ENCODE measurements at places on chromosomes 2 and 18.

DNA sequence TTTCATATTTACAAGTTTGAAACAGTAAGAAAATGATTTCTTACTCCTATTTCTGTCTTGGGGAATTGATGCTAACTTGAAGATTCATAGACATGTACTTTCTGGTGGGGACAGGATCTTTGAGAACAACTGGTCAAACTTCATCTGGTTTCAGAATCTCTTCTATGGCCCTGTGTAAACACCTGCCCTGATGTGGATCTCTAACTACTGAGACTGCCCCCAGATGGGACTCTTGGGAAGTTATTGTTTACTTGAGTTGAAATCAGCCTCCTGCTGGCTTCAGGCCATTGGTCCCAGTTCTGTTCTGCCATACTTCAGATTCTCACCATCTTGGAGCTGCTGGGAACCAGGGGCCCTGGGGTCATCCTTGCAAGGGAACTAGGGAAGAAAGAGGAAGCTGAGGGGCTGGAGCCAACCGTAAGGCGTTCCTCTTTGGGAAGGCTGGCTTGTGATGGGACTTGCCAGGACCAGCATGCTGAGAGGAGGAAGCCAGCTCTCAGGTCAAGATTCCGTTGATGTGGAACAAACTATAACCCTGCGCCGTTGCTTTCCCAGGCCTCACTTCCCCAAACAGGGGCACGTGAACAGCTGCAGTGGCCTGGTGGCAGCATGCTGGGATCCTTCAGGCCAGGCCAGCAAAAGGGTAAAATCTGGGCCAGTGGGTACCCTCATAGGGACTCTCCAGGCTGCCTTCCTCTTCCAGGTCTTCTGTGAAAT, 135.5 kb upstream of the CXCR4 start:
- no peak for DNase-seq

- DNase-seq = no peak
These were observed 88.2 kb downstream of the NCOA1 start for GRCh38 chr2:24579053-24579803.

DNA sequence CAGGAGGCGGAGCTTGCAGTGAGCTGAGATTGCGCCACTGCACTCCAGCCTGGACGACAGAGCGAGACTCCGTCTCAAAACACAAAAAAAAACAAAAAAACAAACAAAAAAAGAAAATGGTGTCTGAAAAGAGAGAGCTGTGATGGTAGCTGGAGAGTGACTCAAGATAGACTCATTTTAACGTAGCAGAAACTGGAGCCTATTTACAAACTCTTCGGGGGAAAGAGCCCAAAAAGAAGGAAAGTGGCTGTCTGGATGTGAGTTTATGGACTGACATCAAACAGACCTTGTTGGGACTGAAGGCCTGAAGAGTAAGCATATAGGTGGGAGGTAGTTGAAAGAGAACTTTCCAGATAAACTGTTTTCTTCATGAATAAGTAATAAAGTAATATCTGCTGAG, 51.8 kb downstream of the LIMS1 start:
- no peak for DNase-seq

DNA sequence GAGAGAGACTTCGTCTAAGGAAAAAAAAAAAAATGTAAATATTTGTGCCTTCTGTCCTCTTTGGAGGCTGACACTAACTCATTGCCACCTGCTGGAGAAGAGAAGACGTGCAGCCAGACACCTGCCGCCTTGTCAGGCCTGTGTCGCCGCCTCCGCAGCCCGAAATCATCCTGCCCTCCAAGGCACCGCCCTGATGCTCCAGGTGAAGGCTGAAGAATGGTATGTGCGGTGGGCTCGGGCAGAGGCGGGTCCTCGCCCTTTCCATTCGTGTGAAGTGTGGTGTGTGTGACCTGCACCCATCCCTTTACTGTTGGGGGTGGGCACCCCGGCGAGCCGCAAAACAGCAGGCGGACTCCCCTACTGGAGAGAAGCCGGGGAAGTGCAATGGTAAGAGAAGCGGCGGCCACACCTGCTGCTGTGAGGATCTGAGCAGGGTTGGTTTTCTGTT, 60.4 kb downstream of the FAM161A start:
- DNase-seq = peak; percentile 15

GRCh38 chr2:112782234-112782799, 2.0 kb downstream of the IL1A start:
- no peak for DNase-seq

- DNase-seq = no peak
These were observed 3.1 kb upstream of the SNED1 start for GRCh38 chr2:240995041-240996021.

DNA sequence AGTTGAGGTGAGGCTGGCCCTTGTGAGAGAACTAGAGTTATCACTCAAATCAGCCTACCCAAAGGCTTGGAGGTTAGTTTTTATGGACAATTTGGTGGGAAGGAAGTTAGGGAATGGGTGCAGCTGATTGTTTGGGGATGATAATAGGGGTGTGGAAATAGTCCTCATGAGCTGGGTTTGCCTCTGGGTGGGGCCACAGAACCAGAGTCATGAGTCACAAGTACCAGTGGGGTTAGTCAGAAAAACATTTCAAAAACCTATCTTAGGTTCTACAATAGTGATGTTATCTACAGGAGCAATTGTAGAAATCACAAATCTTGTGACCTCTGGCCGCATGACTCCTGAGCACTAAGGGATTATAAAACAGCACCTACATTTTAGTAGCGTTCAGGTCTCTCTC, 630.1 kb upstream of the PIK3C3 start:
- no peak for DNase-seq

- DNase-seq = no peak
These were observed 212.5 kb downstream of the NEDD4L start for GRCh38 chr18:58256316-58257080.

- no peak for DNase-seq
These were observed 66.3 kb upstream of the GLI2 start for GRCh38 chr2:120669121-120669952.

DNA sequence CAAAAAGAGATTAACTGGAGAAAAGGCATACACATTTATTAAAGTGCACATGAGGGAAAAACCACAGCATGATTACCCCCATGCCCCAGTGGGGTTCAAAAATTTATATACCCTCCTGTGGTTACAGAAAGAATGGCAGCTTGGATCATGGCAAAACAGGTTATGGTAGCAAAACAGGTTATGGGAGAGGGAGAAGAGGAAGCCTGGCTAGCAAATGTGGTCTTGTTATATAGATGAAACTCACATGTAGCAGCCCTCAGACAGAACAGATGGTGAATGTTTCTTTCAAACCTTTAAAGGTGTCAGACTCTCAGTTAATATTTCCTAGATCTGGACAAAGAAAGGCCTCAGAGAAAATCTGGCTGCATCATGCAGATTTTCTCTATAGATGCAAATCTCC, 178.2 kb upstream of the ZC3H15 start:
- DNase-seq = no peak

GRCh38 chr2:46329803-46330775, 32.9 kb downstream of the EPAS1 start:
- no peak for DNase-seq

DNA sequence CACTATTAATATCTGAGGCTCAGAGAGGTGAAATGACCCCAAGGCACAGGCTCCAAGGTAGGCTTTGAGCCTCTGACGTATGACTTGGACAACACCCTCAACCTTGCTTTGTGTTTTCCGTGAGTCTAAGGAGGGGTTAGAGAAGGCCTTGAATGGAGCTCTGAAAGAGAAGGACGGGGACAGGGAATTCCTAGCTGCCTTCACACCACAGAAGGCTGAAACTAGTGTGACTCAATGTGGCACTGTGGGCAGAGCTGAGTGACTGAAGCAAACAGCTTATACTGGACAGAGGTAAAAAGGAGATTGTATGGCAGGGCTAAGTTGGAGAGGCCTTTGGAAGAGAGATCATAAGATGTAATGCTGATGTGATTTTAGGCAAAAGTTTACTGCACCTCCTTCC, 3.5 kb upstream of the NCK2 start:
- DNase-seq = no peak

- no peak for DNase-seq
These were observed 856 bp downstream of the FAM228A start for GRCh38 chr2:24175631-24176187.

DNA sequence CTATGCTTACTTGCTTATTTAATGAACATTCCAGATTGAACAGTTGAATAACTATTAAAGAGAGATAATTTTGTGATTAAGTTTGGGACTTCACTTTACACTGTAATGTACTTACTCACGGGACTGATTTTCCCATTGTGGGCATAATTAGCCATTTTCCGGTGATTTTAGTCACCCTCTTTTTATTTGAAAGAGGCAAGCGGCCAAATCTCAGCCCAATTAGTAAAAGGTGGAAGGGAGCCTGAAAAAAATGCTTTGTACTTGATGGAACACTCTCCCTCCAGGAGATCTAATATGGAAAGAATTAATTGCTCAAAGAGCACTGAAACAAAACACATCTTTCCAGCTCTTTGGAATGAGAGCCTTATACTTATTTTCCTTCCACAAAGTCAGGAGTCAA, 50.2 kb downstream of the CALCRL start:
- DNase-seq = no peak

- no peak for DNase-seq
These were observed 8.9 kb downstream of the PAPOLG start for GRCh38 chr2:60764736-60765534.

DNA sequence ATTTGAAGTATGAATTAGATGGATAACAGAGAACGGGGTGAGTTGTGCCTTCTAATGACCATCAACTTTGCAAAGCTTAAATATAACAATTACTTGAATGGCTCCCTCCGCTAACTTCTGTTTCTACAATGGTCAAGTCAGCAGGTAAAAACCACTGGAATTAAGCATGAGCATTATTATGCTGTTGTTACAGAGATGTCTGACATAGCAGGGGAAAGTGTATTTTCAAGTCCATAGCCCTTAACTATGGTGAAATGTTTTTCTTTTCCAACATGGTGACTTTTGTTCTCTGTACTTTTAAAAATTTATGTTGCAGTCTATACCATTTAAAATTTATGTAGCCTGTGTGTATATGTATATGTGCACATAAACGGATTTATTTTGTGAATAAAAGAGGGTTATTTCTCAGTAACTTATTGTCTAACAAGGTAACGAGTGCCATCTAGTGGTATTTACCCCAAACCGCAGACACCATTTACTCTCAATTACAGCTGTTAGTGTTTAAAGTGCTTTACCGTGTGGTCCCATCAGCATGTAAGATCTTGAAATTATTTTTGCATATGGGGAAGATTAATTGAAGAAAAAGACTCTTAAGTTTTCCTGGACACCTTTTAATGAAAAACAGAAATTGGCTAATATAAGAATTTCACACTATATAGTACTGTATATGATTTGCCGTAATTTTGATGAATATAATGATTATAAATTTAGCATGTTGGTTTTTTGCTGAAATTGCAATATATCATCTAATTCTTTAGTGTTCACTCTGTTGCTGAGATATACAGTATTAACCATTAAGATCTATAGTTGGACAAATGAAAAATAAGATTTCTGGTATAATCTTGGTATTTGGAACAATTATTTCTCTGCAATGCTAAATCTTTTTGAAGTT, 78.2 kb downstream of the UBE2E3 start:
- DNase-seq = no peak

DNA sequence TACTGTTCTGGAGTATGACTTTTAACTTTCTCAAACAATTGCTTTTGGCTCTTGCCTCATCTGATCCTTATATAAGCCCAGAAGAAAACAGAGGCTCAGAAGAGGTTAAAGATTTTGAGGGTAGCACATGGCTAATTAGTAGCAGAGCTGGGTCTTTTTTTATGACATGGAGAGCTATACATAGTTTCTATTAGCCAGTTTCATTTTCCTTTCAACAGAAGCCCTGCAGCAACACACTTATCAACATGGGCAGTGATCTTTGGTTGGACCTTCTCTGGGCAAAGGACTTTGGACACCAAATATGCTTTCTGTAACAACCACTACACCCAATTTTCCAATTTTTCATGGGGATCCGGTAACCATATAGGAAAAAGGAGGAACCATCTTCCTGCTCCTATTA, 64.9 kb downstream of the NCKAP5 start:
- DNase-seq = no peak

DNA sequence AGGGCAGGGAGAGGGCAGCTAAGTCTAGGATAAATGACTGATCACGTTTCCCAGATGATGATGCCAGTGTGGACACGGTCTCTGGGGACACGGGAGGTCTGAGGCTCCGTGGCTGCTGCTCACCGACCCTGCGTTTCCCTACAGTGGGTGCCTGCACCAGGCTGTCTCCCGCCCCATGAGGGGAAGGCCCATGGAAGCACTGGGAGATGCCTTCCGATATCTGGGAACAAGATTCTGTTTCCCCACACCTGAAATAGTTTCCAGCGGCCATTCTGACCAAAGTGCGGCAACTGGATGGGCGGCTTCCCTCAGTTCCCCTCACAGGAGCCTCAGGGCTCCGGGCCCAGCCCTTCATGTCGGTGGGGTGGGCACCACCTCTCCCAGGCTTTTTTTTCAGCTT, 83.1 kb downstream of the EDAR start:
- no peak for DNase-seq

- no peak for DNase-seq
These were observed 135.2 kb downstream of the RDH14 start for GRCh38 chr2:18425210-18425703.

DNA sequence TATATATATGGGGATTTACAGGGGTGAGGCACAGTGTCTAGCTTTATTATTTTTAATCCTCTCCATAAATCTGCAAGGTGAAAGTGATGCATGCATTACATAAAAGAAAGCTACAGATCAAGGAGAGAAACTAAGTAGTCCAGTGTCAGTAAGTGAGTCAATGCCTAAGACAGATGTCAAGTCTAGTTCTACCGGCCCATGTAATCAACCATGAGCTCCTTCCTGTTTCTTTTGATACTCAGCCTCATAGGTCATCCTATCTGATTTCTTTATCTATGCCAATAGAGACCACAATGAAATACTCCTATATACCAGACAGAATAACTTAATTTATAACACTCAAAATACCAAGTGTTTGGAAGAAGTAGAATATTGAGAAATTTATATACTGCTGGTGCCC, 20.2 kb upstream of the GYPC start:
- DNase-seq = no peak

- DNase-seq = no peak
These were observed 342.8 kb upstream of the RAB6C start for GRCh38 chr2:129636692-129637091.

GRCh38 chr2:224393157-224393872, 8.6 kb downstream of the FAM124B start:
- no peak for DNase-seq

GRCh38 chr2:242098034-242098433, 228.5 kb downstream of the RTP5 start:
- no peak for DNase-seq

- DNase-seq = no peak
These were observed 89.6 kb downstream of the ITGB1BP1 start for GRCh38 chr2:9333591-9334171.

DNA sequence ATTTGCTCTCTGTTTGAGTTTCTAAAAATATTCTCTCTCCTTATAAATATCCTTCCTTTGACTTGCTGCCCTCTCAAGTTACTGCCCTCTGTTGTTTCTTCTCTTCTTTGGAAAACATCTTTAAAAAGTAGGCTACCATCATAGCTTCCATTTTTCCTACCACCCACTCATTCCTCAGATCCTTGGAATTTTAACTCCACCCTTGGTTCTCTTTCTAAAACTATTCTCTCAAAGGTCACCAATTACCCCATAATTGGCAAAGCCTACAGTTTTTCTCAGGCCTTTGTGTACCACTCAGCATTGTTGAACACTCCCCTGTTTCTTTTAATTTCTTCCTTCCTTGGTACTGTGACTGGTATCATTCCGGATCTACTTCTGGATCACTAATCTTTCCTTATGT, 43.0 kb upstream of the ITGAV start:
- no peak for DNase-seq

GRCh38 chr2:58064086-58064485, 17.5 kb downstream of the VRK2 start:
- DNase-seq = no peak

Data from amygdala (tissue), 56 donors.